HS-5 (cell line): ENCODE measurements at places on chromosomes 3 and 15.

DNA sequence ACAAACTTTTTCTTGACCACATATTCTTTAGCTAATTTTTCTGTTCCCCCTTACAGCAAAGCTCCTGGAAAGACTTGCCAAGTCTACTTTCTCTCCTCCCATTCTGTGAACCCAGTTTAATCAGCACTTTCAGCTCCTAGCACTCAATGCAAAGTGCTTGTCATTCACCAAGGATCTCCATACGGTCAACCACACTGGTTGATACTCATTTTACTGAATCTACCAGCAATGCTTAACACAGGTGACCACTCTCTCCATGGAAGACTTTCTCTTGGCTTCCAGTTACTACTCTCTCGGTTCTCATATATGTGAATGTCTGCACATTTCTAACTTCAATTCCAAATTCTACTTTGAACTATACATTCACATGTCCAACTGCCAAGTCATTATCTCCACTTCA, 11.7 kb downstream of the MRPL3 start:
- DNase-seq = no peak

- no peak for DNase-seq
Measured at GRCh38 chr3:77169823-77170222, 129.9 kb downstream of the ROBO2 start.

- no peak for DNase-seq
Measured at GRCh38 chr15:71332431-71333004, 217.2 kb downstream of the THSD4 start.

- peak; percentile 53 for DNase-seq
Measured at GRCh38 chr3:62940771-62941563, 65.8 kb upstream of the CADPS start.

DNA sequence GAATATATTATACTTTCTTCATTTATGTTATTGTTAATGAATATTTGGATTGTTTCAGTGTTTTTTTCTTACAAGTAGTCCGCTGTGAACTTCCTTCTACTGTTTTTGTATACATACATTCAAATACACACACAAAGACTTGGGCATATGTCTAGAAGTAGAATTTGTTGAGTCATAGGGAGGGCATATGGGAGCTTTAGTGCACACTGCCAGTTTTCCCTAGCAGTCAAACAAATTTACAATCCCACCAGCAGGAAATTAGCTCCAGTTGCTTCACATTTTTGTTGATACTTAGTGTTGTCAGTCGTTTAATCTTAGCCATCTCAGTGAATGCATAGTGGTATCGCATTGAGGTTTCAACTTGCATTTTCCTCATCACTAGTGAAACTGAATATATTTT, 492.3 kb downstream of the DIPK2A start:
- no peak for DNase-seq

DNA sequence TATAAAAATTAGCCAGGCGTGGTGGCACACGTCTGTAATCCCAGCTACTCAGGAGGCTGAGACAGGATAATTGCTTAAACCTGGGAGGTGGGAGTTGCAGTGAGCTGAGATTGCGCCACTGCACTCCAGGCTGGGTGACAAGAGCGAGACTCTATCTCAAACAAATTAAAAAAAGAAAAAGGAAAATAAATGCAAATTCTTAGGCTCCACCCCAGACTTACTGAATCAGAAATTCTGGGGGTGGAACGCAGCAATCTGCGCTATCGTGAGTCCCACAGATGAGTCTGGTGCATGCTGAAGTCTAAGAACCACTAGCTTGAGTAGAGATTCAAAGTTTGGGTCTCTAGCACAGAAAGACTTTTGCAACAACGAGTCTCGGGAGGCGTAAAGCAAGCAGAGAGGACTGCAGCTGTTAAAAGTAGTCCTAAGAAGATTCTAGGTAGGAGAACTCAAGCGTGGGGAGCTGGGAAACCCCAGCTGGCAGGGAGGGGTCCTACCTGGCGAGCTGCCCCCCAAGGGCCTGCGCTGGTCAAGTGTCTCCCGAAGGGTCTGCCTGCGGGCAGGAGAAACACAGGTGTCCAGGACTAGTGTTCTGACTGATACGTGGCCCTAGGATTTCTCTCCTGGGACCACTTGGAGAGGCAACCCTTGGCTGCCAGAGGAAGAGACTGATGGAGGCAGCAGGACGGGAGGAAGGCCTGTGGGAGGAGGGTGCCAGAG, 21.9 kb downstream of the CEP19 start:
- DNase-seq = no peak

- no peak for DNase-seq
Measured at GRCh38 chr15:80755885-80756284, 23.3 kb upstream of the CEMIP start.

GRCh38 chr15:74525309-74525708, 15.7 kb upstream of the ARID3B start:
- no peak for DNase-seq

DNA sequence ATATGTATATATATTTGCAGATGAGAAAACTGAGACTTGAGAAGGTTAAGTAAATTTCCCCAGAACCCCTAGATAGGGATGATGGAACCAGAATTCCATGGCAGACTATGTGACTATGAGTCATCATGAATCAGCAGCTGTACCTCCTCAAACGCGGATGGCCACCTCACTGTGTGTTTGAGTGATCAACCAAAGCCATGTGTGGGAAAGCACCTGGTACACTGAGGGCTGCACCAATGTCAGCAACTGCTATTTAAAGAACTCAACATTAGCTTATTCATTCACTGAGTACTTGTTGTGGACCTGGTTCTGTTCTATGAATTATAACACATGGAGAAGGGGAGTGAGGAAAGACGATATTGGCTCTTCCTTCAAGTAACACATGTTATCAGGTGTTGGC, 377.0 kb downstream of the GAP43 start:
- DNase-seq = peak; percentile 90

DNA sequence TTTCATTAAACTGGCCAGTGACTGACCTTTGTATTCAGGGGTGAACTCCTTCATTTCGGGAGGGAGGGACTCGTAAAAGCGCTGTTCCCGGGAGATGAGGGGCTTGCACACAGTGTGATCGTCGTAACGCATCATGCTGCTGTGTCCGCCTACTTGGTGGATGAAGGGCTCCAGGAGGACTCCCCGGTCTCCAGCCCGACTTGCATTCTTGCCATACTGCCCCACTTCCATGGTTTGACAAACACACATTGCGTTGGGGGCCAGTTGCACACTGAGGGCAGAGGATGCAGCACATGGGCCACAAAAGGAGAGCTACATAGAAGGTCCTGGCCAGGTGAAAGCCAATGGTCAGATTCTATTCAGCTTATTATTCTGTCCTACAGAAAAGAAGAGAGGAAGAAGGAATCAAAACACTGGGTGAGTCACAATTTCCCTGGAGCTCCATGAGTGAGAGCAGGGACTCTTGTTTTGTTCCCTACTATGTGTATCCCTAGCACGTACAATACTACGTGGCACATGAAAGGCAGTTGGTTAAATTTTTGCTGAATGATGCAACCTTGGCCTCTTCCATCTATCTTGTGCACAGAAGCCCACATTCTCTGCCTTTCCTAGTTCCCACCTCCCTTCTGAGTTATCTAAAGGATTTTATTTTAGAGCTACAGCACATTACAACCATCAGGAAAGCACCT, 24.2 kb upstream of the GMPPB start:
- DNase-seq = no peak

- DNase-seq = no peak
Measured at GRCh38 chr3:55719508-55719907, 232.4 kb upstream of the WNT5A start.

- DNase-seq = no peak
Measured at GRCh38 chr3:59791774-59792308, 742.0 kb upstream of the CFAP20DC start.

GRCh38 chr3:103453152-103453551, 1018.3 kb downstream of the ZPLD1 start:
- DNase-seq = no peak

DNA sequence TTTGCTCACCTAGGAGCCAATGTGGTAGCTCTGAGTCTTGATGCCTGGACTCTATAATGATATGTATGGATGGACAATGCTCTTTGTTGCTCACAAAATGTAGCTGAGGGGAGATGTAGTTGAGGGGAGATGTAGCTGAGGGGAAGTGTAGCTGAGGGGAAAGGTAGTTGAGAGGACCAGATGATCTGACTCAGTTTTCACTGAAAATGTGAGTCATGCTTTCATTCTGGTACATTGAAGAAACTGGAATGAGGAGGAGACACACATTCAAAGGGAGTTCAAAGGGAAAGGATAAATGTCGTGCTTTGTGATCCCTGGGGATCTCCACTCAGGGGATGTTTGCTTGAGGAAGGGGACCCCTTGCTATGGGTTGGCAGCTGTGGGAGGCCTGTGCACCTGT, 302.9 kb upstream of the TRIM42 start:
- DNase-seq = no peak
